ENCODE measurements at places on chromosomes 11 and 22. TPM values are rescaled to one million over a fixed set of nuclear protein-coding genes. Genes with fewer than 3 reads are reported as not detected.

The CD6 gene
- total RNA-seq = not detected

The LBHD1 gene
- total RNA-seq = 2.7 TPM

The PPFIBP2 gene
- 14.8 TPM for total RNA-seq

The PATE4 gene
- total RNA-seq = not detected

The PARVA gene
- total RNA-seq = 21.0 TPM

The ROBO4 gene
- 1.1 TPM for total RNA-seq

The APOA1 gene
- 0.69 TPM for total RNA-seq

The RIMBP3C gene
- total RNA-seq = 0.47 TPM

The NOX4 gene
- total RNA-seq = 0.26 TPM

Data from bronchial smooth muscle cell (primary cell).